ENCODE measurements at places on chromosomes 2 and 18.

DNA sequence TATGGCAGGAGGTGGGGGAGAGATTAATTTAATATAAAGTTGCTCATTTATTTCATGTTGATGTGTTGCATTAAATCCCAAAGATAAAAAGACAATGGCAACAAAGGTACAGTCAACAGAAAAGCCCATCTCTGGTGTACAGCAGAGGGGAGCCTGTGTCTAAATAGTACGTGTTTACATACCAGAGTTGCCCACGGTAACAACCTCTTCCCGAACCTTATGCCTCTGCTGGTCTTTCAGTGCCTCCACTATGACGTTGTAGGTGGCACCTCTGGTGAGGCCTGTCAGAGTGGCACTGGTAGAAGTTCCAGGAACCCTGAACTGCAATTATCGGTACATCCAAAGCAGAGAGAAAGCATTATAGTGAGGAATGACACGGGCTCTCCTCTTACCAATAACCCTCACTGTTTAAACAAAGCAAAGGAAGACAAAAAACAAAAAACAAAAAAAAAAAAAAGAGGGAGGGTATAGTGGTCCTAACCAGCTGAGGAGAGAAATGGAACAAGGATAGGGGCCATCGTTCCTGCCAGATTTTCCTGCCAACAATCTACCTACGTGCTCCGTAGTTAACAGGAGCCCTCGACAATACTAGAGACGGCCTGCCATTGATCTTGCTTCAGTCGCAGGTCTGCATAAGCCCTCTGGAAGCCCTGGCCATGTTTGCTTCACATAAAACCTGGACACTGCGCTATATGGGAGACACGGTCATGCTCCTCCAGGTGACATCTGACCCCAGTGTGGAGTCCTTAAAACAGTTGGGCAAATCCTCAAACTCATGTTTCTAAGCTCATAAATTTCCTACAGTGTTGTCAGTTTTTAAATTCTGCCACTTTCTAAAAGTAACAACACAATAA lies 58.5 kb downstream of the ATIC start:
- no peak for DNase-seq

DNA sequence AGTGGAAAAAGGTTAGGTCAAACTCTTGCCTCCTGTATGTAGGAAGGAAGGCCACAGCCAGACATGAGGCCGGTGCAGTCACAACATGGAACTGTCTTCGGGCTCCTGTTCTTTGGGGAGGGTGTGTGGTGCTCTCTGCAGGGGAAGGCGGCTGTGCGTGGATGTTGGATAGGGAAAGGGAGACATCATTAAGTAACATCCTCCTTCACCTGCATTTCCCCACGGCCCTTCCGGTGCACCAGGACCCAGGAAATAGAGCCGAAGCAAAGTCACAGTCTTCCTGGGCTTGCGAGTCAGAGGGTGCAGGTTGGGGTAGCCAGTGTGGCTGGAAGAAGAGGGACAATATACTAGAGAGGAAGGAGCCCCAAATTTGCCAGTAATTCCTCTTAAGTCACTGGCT lies 78.9 kb upstream of the SMAD7 start:
- DNase-seq, result no peak

- DNase-seq, result peak; percentile 0
These were observed 285.4 kb downstream of the NRXN1 start for GRCh38 chr2:50746526-50746925.

- no peak for DNase-seq
These were observed 635.8 kb downstream of the DSC3 start for GRCh38 chr18:30406728-30407127.

GRCh38 chr18:48345596-48345995 lies 63.6 kb downstream of the ZBTB7C start:
- peak; percentile 29 for DNase-seq

DNA sequence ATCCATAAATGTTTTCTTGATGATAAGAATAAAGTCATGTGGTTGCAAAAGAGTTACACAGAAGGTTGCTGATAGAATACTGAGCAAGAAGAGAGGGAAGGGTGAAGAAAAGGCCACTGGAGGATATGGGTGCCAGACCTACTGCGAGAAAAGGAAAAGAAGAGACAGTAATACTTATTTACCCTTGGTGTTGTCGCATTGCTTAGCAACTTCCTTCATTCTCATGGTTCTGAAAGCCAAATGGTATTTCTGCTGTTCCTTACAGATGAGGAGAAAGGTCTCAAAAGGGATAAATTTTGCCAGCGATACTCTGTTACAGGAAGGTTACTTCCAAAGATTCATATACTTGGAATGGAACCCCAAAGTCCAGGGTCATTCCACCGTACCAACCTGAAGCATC lies 62.5 kb downstream of the LHCGR start:
- DNase-seq, result no peak

DNA sequence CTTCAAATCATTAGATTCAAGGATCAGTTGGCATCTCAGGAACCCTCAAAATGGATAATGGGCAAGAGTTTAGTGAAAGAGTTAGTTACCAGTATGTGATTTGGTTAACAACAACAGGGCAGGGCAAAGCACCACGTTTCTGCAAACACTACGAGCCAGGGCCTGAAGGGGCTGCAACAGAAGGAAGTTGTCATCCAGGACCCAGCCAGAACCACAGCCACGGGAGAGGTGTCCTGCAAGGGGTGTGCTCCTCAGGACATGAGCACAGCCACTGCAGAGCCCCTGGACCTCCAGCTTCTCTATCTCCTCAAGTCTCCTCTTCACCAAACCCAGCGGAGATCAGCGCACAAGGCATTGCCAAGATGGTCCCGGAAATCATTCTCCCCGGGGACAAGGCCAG lies 173.3 kb upstream of the PIEZO2 start:
- DNase-seq, result peak; percentile 13

DNA sequence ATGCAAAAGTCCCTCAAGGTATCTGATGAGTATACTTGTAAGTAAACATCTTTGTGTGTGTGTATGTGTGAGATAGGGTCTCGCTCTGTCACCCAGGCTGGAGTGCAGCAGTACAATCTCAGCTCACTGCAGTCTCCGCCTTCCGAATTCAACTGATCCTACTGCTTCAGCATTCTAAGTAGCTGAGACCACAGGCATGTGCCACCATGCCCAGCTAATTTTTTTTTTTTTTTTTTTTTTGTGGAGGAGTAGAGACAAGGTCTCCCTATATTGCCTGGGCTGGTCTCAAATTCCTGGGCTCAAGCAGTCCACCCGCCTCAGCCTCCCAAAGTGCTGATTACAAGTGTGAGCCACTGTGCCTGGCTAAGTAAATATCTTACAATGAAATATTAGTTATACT lies 23.2 kb downstream of the ADAM17 start:
- no peak for DNase-seq
